AML-193 (cell line): ENCODE measurements at places on chromosomes 2 and 18.

GRCh38 chr2:179853108-179853507, 8.3 kb downstream of the ZNF385B start:
- no peak for DNase-seq

DNA sequence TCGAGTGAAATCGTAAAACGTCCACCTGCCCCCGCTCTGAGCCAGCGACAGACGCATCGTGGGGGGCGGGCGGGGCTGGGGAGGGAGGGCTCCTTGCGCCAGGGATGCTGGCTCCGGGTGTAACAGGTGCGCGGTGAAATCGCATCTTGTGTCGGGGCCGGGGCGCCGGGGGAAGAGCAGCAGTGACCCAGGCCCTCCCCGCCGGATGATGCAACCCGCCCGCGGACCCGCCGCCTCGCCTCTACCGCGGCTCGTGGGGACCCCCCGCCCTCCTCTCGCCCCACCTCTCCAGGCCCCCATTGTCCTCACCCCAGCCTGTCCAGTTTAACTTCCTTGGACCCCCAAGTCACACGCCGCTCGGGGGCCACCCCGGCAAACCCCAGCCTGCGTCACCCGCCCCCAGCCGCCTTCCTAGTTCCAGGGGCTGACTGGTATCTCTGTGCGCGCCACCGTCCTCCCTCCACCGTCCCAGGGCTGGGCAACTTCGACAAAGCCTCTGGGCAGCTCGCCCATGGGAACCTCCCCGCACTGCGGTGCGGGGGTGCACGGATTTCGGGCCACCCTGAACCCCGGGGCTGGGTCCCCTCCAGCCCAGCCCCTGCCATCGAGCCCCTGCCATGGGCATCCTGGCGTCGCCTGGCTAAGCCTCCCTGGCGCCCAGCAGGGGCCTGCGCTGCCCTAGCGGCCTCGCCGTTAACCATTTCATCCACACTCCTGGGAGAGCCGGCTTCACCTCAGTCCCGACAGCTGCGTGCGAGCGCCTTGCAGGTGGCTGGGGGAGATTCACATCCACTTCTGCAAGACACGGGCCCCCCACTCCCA, 799 bp upstream of the KIF1A start:
- no peak for DNase-seq

DNA sequence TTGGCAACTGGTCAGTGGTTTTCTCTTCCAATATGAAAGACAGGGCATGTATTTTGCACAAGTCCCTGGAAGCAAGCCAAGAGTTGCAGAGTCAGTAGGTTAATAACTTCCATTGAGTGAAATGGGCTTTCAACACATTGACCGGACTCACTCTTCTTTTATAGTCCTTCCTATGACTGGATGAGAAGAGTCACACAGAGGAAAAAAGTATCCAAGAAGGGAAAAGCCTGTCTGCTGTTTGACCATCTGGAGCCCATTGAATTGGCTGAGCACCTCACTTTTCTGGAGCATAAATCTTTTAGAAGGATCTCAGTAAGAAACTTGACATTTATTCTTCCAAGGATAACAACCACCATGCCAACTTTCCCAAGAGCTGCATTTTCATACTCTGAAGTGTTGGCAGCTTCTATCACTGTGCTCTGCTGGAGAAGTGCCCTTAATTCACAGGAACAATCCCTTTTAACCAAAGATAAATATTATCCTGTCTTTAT, 45.4 kb downstream of the RASGRP3 start:
- peak; percentile 11 for DNase-seq

DNA sequence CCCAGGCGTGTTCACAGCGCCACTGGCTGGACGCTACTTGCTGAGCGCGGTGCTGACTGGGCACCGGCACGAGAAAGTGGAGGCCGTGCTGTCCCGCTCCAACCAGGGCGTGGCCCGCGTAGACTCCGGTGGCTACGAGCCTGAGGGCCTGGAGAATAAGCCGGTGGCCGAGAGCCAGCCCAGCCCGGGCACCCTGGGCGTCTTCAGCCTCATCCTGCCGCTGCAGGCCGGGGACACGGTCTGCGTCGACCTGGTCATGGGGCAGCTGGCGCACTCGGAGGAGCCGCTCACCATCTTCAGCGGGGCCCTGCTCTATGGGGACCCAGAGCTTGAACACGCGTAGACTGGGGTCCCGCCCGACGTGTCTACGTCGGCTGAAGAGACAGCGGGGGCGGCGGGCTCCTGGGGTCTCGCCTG, 891 bp upstream of the KHK start:
- DNase-seq, result peak; percentile 57

DNA sequence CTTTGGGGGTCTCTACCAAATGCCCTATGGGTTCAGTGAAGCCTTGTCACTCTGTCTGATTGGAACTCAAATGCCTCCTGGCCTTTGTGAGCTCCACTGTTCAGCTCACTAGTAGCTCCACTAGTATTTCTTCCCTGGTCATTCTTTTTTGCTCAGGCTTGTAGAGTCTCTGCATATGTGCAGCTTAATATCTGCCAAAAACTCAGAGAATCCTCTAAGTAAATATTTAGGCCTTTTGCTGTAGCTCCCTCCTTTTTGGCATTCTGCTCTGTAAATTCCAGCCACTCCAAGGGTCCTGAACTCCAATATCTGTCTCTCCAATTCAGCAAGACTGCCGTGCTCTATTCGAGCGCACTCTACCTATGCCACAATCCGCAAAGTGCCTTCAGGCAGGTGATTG, 146.5 kb downstream of the MAIP1 start:
- no peak for DNase-seq

DNA sequence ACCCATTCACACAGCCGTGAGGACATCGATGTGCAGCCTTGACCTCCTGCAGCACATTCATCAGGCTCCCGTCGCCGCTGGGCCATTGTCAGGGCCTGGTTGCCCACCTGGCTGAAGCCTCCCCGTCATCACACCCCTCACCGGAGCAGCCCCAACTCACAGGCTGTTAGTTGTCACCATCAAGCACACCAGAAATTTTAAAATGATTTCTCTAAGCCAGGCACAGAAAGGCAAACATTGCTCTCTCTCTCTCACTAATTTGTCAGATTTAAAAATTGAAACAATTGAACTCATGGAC, 167.1 kb downstream of the RTP5 start:
- DNase-seq, result no peak

DNA sequence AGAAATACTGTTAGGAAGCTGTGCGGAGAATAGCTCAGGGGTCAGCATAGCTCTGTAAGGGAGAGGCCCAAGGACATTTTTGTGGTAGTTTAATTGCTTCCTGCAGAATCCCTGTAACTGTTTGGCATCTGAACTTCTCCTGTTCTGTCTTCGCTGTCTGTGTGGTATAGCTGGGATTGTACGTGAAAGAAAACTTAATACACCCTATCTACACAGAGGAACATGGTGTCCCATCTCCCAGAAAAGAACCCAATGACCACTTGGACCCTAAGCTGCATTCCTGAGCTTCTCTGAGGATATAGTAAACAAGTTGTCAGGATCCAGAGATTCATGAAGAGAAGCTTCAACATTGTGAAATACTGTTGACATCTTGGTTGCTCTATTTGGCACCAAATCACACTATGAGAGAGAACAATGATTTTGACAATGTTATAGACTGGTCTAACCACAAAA, 81.3 kb downstream of the CDC42EP3 start:
- no peak for DNase-seq

GRCh38 chr2:11830708-11831301, 84.4 kb downstream of the LPIN1 start:
- DNase-seq, result no peak

DNA sequence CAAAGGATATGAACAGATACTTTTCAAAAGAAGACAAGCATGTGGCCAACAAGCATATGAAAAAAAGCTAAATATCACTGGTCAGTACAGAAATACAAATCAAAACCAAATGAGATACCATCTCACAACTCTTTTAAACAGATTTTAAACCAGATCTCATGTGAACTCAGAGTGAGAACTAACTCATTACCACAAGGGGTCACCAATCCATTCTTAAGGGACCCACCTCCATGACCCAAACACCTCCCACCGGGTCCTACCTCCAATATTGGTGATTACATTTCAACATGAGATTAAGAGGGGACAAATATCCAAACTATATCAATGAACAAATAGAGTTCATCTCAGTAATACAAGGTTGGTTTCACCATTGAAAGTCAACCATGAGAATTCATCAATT, 319.8 kb upstream of the GULP1 start:
- DNase-seq, result no peak

DNA sequence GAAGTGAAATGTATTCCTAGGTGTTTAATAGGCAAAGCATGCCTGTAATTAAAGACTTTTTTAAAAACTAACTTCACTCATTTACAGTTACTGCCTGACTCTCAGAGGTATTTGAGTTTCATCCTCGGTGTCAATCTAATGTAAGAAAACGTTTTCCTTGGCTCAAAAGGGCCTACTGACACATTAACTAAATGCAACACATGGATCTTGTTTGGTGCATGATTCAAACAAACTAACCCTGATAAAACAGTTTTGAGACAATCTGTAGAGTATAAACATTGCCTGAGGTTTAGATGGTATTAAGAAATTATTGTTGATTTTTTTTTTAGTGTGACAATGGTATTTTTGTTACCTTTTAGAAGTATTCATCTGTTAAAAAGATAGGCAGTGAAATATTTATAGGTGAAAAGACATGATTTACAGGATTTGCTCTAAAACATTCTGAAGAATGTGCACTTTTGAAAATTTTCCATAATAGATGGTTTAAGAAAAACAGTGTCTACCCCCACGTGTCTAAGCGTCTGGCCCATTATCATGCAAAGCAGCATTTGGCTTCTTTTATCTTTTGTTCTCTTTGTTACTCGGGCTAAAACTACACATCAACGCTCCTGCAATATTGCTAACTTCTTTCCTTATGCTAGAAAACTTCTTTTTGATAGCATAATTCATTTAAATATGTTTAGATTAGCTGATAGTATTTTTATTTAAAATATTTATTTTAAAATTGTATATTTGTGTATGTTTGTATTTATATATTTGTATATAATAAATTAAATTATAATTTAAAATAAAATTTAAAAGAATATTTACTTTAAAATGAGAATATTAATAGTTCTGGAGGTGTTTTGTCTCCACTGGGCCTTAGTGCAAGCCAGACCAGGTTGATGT, 160.2 kb upstream of the NDUFV2 start:
- DNase-seq, result no peak

DNA sequence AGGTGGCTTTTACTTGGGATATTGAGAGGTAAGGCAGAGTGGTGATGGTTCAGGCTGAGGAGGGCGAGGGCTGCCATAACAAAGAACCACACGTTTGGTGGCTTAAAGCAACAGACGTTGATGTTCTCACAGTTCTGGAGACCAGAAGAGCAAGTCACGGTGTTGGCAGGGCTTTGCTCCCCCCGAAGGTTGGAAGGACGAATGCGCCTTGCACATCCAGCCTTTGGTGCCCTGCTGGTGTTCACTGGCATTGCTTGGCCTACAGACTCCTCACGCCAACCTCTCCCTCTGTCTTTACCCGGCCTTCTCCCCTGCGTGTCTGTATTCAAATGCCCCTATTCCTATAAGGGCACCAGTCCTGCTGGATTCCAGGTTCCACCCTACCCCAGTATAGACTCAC, 125.4 kb downstream of the TPO start:
- DNase-seq, result no peak

DNA sequence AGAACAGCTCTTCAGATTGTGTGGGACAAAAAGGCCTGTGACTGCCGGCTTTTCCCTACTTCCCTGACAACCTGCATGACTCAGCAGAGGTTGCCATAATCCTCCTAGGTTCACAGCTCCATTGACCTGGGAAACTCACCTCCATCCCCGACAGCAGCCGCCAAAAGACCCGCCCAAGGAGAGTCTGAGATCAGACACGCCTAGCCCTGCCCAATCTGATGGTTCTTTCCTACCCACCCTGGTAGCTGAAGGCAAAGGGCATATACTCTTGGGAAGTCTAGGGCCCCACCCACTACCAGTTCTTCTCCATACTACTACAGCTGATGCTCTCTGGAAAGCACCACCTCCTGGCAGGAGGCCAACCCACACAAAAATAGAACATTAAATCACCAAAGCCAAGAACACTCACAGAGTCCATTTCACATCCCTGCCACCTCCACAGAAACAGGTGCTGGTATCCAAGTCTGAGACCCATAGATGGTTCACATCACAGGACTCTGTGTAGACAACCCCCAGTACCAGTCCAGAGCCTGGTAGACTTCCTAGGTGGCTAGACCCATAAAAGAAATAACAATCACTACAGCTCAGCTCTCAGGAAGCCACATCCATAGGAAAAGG, 140.6 kb downstream of the NETO1 start:
- no peak for DNase-seq

DNA sequence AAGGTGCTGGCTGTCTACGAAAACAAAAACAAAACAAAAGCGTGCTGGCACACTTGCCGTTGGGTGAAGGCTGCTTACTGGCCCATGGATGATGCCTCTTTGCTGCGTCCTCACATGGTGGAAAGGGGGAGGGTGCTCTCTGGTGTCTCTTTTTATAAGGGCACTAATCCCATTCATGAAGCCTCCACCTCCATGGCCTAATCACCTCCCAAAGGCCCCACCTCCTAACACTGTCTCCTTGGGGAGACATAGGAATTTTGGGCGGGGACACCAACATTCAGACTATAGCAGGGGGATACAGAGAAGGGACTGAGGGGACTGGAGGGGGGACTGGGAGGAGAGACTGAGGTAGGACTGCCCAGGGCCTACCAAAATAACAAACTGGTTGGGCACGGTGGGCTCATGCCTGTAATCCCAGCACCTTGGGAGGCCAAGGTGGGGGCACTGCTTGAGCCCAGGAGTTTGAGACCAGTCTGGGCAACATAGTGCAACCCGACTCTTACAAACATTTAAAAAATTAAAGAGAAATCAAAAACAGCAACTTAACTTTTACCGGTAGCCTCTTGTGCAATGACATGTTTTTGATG, 14.5 kb downstream of the PTMA start:
- DNase-seq, result no peak

GRCh38 chr2:142997231-142997630, 119.8 kb downstream of the KYNU start:
- no peak for DNase-seq

DNA sequence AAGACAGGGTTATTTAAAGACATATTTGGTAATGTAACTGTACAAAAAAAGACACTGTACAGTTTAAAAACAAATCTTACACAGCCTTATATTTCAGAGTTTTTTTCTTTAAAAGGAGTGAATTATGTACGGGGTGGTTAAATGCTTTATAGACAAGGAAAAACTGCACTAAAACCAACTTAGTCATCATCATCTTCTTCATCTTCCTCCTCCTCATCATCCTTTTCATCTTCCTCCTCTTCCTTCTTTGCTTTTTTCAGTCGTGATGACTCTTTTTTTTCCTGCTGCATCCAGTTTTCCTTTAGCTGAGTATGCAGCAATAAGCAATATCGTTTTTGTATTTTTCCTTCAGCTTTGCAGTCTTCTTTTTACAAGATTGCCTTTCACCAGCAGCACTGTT, 14.6 kb upstream of the MBOAT2 start:
- DNase-seq, result no peak

- DNase-seq, result no peak
These were observed 50.8 kb upstream of the MYCN start for GRCh38 chr2:15889442-15890123.

- no peak for DNase-seq
These were observed 203.3 kb upstream of the SMAD2 start for GRCh38 chr18:48133671-48134251.

DNA sequence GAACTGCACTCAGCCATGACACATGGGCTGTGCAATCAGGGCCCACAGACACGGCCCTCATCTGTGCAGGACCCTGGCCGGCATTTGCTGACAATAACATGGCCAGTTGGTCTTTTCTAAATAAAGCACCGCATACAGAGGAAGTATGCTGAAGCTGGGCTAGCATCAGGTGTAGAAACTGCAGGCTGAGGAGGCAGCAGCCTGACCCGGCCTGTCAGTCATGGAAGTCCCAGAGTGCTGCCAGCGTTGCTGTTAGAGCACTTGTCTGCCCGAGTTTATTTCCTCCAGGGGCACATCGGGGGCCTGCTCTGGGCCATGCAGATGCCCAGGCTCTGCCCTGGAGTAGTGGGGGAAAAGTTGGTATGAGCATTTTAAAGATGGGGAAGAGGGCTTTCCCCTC, 4.1 kb upstream of the PTPN18 start:
- no peak for DNase-seq
